ENCODE measurements at places on chromosomes 16 and 17.
A peak's percentile ranks its signal among the peaks of the same experiment; 100 is the strongest.

DNA sequence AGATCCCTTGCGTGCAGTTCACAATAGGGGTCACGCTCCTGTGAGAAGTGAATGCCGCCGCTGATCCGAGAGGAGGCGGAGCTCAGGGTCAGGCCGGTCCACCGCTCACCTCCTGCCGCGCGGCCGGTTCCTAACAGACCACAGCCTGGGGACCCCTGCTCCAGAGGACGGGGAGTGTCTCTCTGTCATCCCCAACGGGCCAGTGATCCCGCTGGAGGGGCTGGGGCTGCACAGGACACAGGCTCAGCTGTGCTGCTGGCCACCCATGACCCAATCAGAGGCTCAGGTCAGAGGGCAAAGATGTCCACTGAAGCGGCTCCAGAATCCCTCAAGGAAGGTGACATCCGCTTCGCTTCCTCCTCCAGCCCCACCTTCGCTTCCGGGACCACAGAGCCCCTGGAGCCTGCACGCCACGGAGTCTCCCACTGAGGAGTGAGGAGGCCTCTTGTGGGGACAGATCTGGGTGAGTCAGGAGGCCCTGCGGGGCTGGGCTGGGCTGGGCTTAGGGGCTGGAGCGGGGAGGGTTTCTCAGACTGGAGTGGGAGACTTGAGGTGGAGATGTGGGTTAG is 115.4 kb downstream of the METRNL start:
- DNase-seq = no peak

DNA sequence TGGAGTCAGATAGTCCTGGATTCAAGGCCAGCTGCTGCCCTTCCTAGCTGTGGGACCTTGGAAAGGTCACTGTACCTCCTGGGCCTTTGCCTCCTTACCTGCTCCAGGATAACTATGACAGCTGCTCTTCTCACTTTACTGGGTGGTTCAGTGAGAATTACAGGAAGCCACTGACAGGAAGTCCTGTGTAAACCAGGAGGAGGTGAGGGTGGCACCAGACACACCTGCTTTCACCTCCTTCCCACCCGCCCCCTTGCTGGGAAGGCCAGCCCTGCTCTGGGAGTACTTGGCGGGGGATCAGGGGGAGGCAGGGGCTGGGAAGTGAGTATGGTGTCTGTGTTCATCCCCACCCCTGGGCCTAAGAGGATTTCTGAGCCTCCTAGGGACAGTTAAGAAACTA is 42.6 kb downstream of the CPNE2 start:
- DNase-seq = no peak

GRCh38 chr16:77660311-77660710 is 62.0 kb upstream of the NUDT7 start:
- DNase-seq = no peak

- DNase-seq = no peak
Measured at GRCh38 chr16:73179705-73180331, 131.9 kb upstream of the ZFHX3 start.

- no peak for DNase-seq
Measured at GRCh38 chr17:44381810-44382305, 7.6 kb downstream of the ITGA2B start.

GRCh38 chr17:4220655-4221054 is 43.1 kb downstream of the ANKFY1 start:
- DNase-seq = no peak

GRCh38 chr16:81544700-81545271 is 100.2 kb downstream of the CMIP start:
- DNase-seq = peak; percentile 50

- DNase-seq = no peak
Measured at GRCh38 chr17:47205419-47205963, 3.7 kb upstream of the MYL4 start.

GRCh38 chr17:39678340-39679116 is 9.3 kb downstream of the PGAP3 start:
- DNase-seq = no peak

- no peak for DNase-seq
Measured at GRCh38 chr16:48958681-48959080, 323.0 kb downstream of the CBLN1 start.

GRCh38 chr17:17116406-17116805 is 74.1 kb downstream of the MPRIP start:
- DNase-seq = no peak

DNA sequence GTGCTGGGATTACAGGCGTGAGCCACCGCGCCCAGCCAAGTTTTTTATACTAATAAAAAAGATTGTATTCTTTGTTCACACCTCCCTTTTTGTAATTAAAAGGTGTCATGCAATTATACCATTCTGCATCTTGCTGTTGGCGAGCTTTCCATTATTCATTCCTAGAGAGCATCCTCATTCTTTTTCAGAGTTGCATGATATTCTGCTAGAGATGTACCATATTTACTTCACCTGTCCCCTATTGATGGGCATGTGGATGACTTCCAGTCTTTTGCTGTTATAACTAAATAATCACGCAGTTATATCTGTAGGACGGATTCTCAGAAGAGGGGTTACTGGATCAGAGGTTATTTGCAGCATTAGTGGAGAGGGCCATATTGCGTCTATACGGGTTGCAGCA is 17.0 kb downstream of the SGSM2 start:
- no peak for DNase-seq

DNA sequence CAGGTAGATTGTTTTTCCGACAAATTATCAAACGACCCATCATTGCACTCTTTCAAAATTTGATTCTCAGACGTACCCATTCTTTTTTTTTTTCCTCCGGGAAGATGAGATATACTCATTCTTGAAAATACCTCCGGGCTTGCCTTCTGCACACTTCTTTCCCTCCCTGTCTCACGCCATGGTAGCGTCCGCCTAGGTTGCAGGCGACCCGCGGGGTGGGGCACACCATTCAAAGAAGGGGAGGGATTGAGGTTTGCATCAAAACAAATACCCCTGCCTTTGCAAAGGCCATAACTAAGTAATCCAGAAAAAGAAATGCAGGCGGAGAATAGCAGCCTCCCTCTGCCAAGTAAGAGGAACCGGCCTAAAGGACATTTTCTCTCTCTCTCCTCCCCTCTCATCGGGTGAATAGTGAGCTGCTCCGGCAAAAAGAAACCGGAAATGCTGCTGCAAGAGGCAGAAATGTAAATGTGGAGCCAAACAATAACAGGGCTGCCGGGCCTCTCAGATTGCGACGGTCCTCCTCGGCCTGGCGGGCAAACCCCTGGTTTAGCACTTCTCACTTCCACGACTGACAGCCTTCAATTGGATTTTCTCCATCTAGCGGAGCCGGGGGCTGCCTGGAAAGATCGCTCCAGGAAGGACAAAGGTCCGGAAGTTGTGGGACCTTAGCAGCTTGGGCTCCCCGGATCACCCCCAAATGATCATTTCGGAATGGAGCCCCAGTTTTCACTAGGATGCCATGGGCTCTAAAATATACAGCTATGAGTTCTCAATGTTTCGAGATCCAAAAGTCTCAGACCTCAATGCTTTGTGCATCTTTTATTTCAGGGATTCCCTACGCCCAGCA is 843 bp downstream of the TP53 start:
- DNase-seq = peak; percentile 68

DNA sequence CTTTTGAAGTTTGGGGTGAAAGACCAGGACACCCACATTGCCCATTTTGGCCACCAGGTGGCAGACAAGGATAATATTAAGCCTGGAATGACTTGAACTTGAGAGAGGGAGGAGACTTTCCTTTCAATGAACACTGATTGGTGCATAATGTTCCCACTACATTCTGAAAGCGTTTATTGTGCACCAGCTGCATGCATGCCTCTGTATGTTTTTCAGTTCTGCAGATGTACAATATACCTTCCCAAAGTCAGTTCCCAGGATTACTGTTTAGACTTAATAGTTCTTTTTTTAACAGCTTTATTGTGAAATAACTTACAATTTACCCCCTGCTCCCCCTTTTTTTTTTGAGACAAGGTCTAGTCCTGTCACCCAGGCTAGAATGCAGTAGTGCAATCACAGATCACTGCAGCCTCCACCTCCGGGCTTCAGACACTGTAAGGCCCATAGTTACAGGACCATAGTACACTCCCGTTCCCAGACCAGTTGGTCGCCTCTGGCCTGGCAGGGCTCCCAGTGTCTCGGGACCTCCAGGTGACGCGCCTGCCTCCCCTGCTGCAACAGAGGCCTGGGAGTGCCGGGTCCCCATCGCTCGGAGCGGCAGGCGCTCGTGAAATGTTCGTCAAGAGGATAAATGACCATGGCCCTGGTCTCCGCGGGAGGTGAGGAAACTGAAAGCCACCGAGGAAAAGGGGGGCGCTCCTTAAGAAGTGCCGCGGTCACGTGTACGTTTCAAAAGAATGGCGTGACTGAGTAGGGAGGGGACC is 12.2 kb downstream of the CES2 start:
- DNase-seq = peak; percentile 79

DNA sequence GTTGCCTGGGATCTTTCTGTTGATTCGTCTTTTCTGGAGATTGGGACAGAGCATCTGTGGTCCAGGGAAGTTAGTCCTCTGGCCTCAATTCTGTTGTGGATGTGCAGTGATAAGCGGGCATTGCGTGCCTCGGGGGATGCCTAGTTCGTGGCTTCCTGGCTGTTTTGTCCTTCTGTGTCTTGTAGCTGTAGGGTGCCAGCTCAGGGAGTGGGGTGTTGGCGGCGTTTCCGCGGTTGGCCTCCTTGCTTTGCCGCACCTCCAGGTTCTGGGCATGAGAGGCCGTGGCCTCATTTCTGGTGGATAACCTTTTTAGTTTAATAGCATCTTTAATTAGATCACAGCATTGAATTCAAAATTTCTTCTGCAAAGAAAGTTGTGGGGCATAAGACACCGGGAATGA is 1.4 kb upstream of the JPT2 start:
- no peak for DNase-seq

Data from HL-60 (cell line).